ENCODE measurements at places on chromosomes 5 and 9.
A peak's percentile ranks its signal among the peaks of the same experiment; 100 is the strongest.

- DNase-seq = no peak
Measured at GRCh38 chr9:91572044-91572443, 148.4 kb upstream of the NFIL3 start.

- no peak for DNase-seq
Measured at GRCh38 chr5:35815089-35815936, 41.4 kb upstream of the IL7R start.

GRCh38 chr5:8773046-8773615, 772.7 kb downstream of the SEMA5A start:
- no peak for DNase-seq

- no peak for DNase-seq
Measured at GRCh38 chr9:18343784-18344183, 130.2 kb upstream of the ADAMTSL1 start.

DNA sequence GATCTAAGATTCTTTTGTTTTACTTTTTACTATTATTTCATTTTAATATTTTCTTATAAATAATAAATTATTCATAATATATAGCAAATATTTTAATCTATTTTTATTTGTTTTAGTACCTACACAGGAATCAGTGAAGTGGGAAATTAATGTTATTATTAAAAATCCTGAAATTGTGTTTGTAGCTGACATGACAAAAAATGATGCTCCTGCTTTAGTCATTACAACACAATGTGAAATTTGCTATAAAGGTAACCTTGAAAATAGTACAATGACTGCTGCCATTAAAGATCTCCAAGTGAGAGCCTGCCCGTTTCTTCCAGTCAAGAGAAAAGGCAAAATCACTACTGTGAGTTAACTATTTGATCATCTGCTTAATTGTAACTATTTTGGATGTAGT, 138.7 kb downstream of the VPS13A start:
- no peak for DNase-seq

DNA sequence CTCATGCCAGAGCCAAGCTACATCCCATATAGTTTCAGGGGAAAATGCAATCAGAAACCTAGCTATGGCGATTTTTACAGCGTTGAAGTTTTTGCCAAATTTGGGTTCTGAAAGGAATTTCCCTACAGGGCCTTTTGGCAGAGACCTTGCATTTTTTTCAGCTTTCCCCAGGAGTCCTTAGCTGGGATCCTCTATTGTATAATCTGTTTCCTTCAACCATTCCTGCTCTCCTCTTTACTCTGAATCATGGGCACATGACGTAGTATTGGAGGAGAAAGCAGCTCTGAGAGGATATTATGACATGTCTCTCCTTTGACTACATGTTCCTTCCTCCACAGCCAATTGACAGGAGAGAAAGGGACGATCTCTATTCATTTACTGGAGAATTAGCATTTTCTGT, 118.5 kb upstream of the ERCC6L2 start:
- DNase-seq = no peak

- no peak for DNase-seq
Measured at GRCh38 chr5:127088251-127088650, 14.9 kb upstream of the C5orf63 start.

DNA sequence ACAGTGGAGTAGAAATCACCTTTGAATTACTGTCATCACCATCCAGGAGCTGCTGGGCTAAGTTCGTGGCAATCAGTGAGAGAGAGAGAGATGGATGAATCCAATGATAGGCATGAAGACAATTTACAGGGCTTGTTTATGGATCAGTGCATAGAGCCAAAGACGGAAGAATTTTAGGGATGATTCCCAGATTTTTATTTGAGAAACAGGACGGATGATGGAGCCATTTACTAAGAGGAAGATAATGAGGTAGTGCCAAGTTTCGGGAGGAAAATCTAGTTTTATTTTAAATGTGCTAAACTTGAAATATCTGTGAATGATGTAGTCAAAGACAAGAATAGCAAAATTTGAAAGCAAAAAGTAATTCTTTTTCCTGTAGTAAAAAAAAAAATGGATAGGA, 394.2 kb upstream of the PAPPA start:
- DNase-seq = no peak

- no peak for DNase-seq
Measured at GRCh38 chr5:104267320-104268015, 704.9 kb upstream of the NUDT12 start.

- DNase-seq = no peak
Measured at GRCh38 chr5:13331585-13331984, 612.9 kb downstream of the DNAH5 start.

DNA sequence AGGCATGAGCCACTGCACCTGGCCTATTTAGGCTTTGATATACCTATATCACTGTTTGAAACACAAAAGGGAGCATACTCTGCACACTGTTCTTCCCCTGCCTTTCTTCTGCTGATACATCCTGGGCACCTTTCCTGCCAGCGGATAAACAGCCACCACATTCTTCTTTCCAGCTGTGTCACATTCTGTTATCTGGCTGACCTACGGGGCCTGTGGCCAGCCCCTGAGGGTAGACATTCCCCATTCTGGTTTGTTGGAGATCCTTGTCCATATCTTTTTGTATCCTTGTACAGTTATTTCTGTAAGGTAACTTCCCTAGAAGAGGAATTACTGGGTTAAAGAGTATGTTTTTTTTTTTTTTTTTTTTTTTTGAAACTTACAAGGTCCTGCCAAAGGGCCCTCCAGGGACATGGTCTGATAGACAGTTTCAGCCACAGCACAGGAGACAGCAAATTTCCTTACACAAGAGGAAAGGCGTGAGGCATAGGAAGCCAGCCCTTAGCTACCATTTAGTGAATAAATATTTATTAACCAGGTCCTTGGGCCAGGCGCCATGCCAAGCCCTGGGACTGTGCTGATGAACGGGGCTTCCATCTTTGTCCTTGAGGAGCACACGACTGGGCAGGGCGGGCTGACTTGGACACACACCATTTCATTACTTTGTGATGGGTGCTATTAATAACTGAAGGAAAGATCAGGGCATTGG, 57.8 kb downstream of the ERGIC1 start:
- no peak for DNase-seq

DNA sequence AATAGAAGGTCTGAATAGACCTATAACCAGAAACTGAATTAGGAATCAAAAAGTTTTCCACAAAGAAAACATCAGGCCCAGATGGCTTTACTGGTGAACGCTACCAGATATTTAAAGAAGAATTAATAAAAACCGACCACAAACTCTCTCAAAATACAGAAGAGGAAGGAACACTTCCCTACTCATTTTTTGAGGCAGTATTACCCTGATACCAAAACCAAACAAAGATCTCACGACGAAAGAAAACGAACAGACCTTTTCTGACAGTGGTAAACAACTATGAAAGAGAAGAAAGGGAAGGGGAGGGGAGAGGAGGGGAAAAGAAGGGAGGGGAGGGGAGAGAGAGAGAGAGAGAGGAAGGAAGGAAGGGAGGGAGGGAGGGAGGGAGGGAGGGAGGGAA, 13.5 kb downstream of the B4GALT1 start:
- no peak for DNase-seq

DNA sequence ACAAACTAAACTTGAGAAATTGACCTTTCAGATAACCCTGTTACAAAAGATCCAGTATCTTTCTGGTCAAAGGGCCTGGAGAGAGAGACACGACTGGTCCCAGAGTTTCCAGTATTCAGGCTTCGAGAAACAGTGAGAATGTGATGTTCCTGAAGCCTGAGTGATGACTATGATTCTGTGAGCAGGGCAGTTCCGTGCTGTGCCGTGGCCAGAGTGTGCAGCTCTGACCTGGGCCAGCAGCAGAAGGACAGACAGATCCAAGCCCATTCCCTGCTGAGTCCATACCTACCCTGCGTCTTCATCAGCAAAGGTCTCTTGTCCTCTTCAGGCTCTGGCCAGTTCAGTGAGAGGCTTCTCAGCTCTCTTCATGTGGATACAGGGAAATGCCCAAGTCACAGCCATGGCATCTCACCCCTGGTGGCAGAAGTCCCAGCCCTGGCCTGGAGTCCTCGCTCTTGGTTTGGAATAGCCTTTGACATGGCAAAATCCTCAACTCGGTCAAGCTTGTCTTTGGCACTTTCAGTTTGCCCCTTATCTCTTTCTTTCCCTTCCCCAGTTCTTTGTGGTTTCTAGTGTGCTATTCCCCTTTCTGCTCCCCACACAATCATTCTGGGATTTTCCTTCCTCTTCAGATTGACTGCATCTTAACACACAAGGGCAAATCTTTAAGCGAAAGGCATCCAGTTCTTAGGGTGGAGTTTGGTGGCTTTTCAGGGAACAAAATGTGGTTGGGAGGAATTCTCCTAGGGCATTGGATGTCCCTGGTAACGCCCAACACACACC, 107.7 kb downstream of the LIFR start:
- DNase-seq = no peak

GRCh38 chr5:9885164-9885563, 255.0 kb upstream of the TAS2R1 start:
- no peak for DNase-seq

DNA sequence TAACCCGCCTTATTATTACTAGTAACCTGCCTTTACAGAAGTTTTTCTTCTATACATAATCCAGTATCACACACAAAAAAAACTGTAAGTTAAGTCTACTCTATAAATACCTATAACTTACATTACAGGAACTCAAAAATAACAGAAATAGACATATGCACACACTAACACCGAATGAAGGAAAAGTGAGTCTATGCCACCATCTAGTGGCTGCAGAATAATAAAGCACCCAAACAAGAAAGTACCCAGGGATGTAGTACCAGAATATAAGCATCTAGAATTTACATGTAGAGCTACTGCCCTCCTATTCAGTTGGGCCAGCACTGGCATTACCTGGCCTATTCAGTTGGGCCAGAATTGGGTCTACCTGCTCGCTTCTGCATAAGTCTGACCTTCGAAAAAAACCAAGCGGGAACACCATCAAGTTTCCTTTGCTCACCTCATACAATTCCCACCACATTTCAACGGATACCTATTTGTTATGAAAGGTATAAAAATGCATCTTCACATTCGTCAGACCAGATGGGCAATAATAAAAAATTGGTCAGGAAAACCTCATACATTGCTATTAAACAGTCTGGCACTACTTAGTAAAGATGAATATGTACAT, 4.0 kb upstream of the NIPSNAP3A start:
- DNase-seq = no peak

DNA sequence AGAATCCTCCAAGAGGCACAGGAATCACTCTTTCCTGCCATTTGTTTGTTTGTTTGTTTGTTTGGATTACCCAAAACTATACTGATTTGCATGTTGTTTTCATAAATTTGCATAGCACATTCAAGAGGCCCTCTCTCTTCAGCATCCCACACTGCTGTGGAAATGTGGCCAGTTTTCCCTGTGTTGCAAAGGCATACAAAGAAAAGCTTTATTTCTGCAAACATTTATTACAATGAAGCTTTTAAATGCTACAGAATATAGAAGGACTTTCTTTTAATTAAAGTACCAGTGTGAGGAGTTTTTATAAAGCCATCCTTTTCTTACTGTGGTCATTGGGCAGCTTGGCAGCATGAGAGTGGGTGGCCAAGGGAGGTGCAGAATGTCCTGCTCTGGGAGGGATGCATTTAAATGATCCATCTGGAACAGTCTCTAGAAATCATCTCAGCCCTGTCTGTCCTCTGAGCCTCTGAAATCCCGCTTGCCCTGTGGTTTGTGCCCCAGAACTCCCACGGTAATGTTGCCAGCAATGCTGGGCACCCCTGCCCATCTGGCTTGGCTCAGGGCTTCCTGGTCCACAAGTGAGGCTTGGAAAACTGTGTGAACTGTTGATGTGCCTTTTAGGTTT, 356.8 kb upstream of the KIF2A start:
- DNase-seq = no peak

- no peak for DNase-seq
Measured at GRCh38 chr9:127637322-127637847, 25.3 kb downstream of the STXBP1 start.

- no peak for DNase-seq
Measured at GRCh38 chr9:93318480-93318879, 133.0 kb upstream of the FAM120A start.

GRCh38 chr5:6449465-6450158, 953 bp downstream of the UBE2QL1 start:
- no peak for DNase-seq

DNA sequence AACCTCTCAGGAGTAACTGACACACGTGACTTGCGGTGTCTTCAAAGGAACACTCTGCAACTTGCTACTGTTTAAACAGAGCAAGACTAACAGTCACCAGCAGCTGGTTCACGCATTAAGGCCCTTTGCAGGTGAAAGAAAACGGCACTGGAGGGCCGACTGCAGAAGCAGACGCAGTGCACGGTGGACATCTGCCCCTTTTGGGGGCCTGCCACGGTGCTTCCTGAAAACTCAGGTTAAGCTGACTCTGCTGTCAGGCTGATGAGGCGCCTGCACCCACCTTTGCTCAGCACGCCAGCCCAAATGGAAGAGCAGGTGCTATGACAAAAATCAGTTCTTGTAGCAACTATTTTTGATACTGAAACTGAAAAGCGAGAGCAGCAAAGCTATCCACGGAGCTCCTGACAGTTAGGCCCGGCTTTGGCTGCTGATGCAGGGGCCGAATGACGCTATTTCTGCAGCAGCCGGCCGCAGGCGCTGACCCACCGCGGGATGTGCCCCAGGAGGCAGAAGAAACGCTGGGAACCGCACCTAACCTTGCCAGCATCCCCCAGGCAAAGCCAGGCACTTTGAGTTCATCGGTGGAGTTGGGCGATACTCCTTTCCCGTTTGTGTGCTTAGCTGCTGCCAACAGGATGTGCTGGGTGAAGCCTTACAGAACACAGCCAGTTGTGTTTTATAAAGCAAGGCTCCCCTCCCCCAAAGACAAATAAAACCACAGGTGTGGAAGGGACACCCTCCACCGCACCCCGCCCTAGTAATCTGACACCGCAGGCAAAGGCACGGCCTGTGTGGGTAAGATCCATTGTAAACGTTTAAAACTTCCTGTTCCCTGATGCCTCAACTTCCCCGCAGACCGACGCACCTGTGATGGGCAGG, 21.1 kb upstream of the TERT start:
- DNase-seq = peak; percentile 22

DNA sequence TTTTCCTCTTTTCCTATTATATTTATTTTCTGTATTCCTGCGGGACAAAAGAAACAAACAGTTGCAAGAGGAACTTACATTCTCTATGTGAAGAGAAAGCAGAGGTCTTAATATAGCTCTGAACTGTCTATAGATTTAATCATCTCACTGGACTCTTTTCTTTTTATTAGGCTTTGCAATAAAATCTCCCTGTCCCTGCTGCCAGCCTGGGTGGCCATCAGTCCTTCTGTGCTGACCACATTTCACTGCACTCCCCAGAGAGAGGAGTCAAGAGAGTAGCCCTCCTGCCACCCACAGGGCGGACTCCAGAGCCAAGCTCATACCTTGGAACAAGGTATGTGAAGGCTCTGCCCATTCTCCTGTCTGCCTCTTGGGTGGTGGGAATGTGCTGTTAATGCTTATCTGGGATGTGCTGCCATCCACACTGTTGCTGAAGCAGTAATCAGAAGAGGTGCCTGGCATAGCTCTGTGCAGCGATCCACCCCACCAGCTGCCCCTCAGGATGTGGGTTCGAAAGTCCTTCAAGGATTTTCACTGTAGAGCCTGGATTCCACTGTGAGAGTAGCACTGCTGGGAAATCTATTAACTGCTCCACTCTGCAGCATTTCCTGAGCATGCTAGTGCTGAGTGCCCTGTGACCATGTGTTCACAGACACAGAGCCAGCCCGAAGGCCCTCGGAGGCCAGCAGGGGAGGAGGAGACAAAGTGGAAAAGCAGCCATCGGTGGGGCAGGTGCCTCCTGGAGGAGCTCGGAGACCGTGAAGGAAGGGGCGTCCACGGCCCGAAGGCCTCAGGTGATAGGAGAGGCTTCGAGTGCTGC, 334.6 kb downstream of the MED10 start:
- DNase-seq = no peak

Measured in activated B cell treated with CpG ODN at 0.5 μM for 24 hours (primary cell).